ENCODE measurements at places on chromosomes 12 and 14.

DNA sequence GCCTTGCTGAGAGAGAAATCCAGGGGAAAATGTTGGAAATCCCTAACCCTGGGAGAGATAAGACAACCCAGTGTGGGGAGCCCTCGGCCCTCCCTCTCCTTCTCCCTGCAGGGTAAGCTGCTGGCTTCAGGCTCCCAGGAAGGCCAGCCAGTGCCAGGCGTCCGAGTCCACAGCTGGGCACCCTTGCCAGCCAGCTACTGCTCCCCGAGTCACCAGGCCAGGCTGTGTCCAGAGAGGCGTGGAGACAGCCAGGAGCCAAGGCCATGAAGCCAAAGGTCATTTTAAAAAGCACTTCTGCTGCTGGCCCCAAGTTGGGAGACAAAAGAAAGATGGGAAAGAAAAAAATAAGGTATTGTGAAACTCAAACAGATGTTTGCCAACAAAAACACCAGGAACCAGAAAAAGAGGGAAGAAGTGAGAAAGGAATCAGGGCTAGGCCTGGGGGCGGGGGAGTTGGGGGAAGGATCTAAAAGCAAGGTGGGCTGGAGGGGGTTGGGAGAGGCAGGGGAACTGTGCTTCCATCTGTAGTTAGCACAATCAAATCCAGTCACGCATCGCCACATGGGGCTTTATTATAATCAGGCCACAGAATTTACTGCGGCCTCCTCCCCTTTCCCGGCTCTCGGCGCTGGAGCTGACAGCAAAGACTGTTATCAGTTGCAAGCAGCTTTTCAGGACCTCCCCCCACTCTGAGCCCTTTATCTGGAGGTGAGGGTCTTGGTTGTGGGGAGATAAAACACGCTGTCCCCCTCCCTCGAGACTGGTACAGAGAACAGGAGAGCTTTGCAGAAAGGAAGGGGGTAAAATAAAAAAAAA is 33.5 kb downstream of the RBM19 start:
- no peak for DNase-seq

DNA sequence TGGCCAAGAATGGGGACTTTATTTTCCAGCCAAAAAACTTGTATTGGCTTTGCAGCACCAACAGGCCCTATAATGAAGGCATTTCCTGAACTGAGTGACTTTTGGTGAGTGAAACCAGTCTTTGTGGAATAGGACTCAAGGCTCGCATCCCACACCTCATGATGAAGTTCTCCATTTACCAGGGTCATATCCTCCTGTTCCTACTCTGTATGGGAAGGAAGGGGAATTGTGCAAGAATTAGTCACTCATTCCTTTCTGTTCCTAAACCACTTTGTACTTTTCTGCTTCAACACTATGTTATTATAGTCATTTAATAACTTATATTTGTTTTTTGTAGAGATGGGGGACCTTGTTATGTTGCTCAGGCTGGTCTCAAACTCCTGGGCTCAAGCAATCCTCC is 2.3 kb upstream of the SPATS2 start:
- DNase-seq = no peak

- no peak for DNase-seq
These were observed 4.8 kb downstream of the CEP170B start for GRCh38 chr14:104869669-104870367.

GRCh38 chr14:30994681-30995620 is 30.5 kb upstream of the AP4S1 start:
- DNase-seq = no peak

GRCh38 chr12:92511786-92512185 is 191.0 kb upstream of the PLEKHG7 start:
- DNase-seq = no peak

DNA sequence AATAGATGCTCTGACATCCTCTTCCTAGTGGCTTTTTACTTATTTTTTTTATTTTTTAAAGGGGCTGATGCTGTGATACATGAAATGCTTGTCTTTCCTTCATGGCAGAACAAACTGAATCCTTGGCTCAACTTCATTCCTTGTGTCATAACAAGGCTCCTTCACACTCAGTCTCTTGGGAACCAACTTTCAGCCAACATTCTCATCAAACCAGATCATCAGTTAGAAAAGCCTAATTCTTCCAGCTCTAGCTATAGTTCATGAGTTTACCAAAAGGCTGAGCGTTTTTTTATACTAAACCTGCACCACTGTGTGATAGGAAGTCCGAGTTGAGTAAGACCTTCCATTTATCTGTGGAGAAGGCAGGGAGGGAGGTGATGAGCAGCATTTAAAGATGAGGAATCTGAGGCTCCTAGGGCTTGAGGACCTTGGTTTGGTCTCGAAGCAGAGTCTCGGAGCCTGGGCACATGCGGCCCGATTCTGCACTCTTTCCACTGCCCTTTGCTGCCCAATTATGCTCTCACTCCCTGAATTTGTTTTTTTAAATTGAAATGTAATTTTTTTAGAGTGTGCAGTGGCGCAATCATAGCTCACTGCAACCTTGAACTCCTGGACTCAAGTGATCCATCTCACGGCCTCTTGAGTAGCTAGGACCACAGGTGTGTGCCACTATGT is 8.2 kb downstream of the GPRC5D start:
- DNase-seq = no peak

GRCh38 chr12:29102741-29103140 is 46.3 kb upstream of the FAR2 start:
- no peak for DNase-seq

- DNase-seq = no peak
These were observed 54.0 kb downstream of the CYP46A1 start for GRCh38 chr14:99737956-99738667.

DNA sequence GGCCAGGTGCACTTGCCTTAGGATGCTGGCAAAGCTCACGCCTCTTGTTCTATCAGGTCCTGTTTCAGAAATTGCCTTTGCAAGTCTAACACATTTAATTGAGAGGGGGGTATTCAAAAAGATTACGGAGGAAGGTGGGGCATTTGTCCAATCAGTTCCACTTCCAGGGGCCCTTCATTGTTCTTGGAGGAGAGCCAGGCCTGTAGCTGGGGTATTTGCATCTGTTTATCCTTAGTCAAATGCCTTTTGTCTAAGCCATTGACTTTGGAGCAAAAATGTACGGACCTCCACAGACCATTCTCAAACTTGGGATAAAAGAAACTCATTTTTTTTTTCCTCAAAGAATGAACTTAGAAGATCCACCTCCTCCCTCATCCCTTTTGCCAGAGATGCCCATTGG is 582.0 kb downstream of the BCL11B start:
- DNase-seq = no peak

DNA sequence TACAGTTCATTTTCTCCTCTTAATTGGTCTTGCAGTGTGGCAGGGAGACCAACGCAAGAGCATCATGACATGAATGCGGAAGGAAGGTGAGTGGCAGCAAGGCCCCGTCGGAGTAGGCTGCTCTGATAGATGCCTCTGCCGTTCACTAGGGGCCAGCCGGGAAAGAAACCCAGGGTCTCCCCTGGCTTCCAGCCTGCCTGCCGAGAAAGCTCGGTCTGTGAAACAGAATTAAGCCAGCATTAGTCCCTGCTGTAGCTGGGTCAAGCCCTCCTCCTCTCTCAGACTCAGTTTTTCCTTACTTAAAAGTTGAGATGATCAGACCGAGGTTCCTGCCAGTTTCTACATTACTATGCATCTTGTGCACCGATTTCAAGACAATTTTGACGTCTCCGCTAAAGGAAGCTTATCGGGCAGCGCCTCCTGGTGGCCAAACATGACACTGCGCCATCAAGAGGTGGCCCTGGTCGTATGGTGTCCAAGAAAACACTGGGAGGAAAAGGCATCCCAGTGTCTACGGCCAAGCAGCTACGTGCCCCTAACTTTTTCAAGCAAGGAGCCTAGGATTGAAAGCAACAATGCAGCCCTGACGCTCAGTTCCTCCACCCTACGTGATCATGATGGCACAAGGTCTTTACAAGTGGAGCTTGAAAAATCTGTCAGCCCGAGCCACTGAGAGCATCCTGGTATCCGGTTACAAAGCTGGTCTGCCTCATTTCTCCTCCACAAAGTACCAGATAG is 131.6 kb downstream of the KSR2 start:
- DNase-seq = peak; percentile 74

GRCh38 chr12:1605129-1606020 is 11.0 kb upstream of the FBXL14 start:
- DNase-seq = peak; percentile 91

DNA sequence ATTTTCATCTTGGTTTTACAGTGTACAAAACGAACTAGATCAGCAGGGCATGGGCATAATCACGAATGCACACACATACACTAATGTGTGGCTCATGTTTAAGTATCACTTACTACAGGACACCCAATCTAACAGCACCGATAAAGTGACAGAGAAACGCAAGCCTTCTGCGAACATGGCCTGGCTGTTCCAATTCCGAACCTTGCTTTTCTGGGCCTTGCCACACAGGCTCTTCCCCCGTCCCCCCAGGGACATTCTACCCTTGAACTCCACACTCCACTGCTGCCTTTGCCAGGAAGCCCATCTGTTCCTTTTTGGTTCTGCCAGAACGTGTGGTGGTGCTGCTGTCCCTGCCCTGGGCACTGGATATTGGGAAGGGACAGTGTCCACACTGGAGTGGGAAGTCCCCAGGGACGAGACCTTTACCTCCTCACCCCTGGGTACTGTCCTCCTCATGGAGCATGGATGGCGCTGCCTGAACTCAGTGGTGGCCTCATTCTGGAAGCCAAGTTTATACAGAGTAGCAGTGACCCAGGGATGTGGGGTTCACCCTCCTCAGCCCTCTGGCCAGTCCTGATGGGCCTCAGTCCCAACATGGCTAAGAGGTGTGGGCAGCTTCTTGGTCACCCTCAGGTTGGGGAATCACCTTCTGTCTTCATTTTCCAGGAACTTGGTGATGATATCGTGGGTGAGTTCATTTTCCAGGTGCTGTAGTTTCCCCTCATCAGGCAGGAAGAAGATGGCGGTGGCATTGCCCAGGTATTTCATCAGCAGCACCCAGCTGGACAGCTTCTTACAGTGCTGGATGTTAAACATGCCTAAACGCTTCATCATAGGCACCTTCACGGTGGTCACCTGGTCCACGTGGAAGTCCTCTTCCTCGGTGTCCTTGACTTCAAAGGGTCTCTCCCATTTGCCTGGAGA is 7.9 kb downstream of the SERPINA1 start:
- no peak for DNase-seq

GRCh38 chr12:1646569-1647284 is 17.7 kb downstream of the WNT5B start:
- no peak for DNase-seq

DNA sequence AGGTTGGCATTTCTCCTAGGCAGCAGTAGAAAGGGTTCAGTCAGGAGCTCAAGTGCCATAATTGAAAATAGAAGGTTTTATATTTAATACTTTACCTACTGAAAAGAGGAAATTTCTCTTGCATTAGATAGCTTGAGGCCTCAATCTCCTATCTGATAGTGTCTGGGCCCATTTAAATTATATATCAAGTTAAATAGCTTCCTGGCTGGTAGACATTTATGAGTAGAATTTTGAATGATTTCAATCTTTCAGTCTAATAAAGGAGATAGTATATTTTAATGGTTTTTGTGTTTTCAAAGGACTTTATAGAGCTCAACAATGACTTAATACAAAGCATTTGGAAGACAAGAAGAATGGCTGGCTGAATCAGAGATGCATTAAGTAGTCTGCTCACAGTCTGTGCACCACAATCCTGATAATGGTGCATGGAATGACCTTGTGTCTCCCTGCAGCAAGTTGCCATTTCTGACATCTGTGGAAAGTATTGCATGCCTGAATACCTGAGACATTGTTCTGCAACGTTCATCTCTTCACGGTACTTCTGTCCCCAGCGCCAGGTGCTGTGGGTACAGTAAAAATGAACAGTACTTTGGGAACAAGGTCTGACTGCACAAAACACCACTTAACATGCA is 974.1 kb downstream of the TMTC2 start:
- no peak for DNase-seq

DNA sequence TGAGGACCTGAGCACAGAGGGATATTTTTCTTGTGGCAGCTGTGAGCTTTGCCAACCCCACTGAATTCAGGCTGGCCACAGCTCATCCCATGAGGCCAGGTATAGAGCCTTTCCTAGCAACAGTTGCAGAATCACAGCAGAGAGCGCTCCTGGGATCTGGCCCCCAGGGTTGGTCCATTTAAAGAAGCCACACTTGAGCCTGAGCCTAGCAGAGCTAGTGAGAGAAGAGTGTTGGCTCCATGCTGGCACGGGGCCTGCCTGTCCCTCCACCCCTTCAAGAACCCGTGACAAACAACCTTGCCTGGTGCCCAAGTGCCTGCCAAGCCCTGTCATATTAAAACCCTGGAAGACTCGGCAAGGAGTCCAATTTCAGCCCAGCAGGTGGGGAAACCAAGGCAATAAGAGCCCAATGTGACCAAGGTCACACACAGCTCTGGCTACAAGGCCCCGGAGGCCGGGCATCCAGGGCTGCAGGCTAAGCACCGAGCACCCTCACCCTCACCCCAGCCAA is 91.6 kb downstream of the LRRC74A start:
- DNase-seq = peak; percentile 98

DNA sequence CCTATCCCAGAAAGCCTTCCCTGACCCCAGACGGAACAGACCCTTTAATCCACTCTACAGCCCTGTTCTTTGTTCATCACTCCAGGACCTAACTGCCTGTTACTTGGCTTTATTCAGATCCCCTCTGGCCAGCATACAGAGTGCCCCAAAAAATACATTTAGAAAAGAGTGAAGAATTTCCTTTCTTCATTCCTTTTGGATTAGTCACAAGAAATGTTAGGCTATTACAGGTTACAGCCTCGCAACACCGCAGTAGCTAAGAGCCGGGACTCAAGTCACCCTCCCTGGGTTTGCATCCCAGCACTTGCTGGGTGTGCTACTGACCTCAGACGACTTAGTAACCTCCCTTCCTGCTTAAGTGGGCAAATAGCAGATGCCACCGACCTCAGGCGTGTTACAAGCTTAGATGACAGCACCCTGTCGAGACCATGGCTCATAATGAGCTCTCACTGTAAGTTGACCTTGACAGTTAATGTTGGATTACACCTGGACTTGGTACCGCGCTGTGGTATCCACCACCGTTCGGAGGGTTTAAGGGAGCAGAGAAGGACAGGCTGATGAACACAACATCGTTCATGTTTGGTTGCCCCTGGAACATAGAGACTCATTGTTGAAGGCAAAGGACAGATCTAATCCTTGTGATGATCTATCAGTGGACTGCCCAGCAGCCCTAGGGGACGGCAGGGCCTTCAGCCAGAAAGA is 12.9 kb downstream of the GLRX5 start:
- no peak for DNase-seq

GRCh38 chr12:120668868-120669840 is 17.8 kb upstream of the MLEC start:
- peak; percentile 46 for DNase-seq

Data from NCI-H69 (cell line).